ENCODE measurements at places on chromosomes 6 and 20.

DNA sequence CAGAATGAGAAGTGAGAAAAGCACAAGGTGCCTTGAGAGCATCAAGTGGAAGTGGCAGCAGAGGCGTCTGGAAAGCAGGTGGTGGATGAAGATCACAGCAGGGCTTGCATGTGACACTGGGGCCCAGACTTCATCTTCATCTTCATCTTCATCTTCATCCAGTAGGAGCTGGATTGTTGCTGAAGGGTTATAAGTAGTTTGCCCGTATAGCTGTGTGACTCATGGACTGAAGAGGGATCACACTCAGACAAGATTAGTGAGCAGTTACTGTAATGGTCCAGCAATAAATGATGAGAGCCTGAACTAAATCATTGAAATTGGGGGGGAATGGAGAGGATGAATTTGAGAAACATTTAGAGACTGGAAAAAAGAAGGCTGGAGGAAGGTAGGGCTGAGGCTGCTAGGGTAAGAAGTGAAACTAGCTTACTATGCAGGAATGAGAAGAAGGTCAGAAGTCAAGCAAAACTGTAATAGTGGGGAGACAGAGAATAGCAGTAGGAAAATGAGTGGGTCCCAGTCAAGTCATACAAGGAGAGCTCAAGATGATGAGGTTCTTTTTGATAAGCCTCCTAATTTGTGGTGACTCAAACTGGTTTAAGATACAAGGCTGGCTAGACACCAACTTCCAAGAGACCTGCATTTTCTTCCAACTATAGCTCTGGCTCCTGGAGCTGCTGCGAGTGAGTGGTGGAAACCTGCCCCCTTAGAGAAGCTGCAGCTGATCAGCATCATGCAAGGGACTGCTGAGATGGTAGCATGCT lies 92.3 kb upstream of the BEND6 start:
- no peak for DNase-seq

DNA sequence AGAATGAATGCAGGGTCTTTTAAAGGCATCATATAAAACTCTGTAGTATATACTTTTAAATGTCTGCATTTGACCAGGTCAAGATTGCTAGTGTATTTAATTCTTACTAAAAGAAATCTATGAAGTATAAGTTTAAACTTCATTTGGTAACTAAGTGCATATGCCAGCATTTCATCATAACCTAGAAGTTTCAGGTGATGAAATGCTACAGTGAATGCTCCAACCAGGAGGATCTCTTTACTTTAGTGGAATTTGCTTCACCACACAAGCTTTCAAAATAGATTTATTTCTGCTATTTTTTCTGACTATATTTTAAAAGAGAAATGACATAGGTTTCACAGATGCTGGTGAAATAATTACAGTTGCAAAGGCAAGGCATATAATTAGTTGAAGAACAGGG lies 141.9 kb downstream of the HIVEP2 start:
- no peak for DNase-seq

DNA sequence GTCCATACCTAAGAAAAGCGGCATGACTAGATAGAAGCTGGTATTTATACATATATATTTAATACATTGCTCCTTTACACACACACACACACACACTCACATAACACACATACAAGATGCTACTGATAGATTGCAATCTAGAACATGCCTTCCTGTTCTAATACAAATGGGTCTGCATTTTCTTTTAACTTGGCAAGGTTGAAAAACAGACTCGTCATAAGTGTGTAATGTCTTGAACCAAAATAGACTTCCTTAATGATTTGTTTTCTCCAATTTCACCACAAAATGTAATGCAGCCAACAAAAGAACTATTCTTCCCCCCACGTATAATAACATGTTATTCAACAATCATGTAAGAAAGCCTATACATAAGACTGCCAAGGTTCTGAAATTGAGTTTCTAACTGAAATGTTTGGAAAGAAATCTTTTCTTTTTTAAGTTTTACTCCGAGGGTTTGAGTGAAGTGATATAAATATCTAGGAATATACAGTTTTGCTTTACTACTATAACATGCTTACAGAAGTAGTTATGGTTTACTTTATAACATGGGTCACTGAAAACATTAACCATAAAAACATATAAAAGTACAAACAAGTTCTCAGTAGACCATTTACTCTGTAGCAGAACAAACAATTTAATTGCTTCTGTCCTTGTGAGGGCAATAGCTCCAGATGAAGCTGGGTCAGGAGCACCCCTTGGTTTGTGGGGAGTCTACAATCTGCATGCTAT lies 207.5 kb downstream of the FOXC1 start:
- no peak for DNase-seq

GRCh38 chr6:36692220-36692619 lies 5.4 kb upstream of the RAB44 start:
- DNase-seq, result no peak

GRCh38 chr6:120587381-120587780 lies 746.9 kb downstream of the TBC1D32 start:
- DNase-seq, result no peak

DNA sequence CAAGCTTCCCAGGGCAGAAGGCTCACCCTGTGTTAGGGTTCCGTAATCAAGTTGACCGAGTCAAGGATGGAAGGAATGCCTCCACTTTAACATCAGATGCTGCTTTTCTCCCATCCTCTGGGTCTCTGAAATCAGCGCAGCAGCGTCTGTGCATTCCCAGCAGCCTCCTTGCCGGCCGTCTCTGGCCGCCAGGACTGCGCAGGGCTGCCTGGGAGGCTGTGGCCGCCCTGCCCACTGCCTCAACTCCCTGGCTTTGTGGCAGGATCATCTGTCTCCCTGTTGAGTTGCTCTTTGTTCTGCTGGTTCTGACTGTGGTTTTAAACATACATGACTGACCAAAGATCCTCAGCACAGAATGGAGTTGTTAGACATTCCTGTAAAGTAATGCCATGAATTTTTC lies 56.5 kb downstream of the DLL1 start:
- no peak for DNase-seq

DNA sequence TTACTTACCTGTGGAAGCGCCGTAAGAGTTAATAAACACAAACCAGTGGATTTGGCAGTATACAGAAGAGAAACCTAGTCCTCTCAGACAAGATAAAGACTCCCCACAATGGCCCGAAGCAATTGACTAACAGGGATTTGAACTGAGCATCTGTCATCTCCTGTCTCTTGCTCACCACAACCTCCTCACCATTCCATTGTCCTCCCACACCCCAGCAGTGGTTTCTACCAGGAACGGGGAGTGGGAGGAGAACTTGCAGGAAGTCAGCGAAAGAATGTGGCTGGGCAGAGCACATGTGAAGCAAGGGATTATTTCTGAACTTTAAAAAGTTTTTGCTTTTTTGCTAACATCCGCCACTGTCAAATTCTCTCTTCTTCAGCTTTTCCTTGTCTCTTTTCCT lies 24.6 kb upstream of the TAAR1 start:
- no peak for DNase-seq

Measured in spinal cord (tissue), 10 donors.